ENCODE measurements at places on chromosomes 1 and 21.

GRCh38 chr1:32100807-32101708 is 6.8 kb upstream of the KPNA6 start:
- no peak overlapping the region for H3K27ac ChIP-seq
- H3K4me1 ChIP-seq = no peaks in the 10 kb centered on the region
- peaks cover 4% of the 10 kb centered on the region for H3K36me3 ChIP-seq
- no peak for DNase-seq
- H3K27me3 ChIP-seq = no peaks in the 10 kb centered on the region

- no peaks in the 10 kb centered on the region for H3K27me3 ChIP-seq
- no peaks in the 10 kb centered on the region for H3K36me3 ChIP-seq
- H3K4me3 ChIP-seq = no peak overlapping the region
- DNase-seq = no peak
- no peaks in the 10 kb centered on the region for H3K4me1 ChIP-seq
Measured at GRCh38 chr1:198606020-198606438, 32.8 kb upstream of the PTPRC start.

DNA sequence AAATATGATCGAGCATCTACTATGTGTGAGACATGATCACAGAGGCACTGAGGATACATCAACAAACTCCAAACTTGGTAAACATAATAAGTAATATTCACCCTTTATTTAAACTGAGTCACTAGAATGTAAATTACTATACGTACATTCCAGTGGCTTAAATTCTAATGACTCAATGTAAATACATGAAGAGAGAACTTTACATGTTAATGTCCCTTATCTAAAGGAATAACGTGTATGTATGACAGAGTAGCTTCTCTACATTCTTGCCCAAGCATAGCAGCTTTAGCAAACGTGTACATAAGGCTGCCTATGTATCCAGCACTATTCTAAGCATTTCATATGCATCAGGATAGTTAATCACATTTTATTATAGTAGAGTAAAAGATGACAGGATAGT is 111.8 kb upstream of the CYYR1 start:
- DNase-seq = no peak
- H3K36me3 ChIP-seq = no peaks in the 10 kb centered on the region
- no peaks in the 10 kb centered on the region for H3K4me1 ChIP-seq
- H3K4me3 ChIP-seq = no peak overlapping the region

- peaks cover 5% of the 10 kb centered on the region for H3K4me1 ChIP-seq
- H3K27me3 ChIP-seq = no peaks in the 10 kb centered on the region
- H3K36me3 ChIP-seq = no peaks in the 10 kb centered on the region
Measured at GRCh38 chr1:15323351-15323988, 76.4 kb downstream of the FHAD1 start.

- H3K27me3 ChIP-seq = no peaks in the 10 kb centered on the region
- no peak overlapping the region for H3K4me3 ChIP-seq
- peaks cover 5% of the 10 kb centered on the region for H3K36me3 ChIP-seq
- no peak for DNase-seq
Measured at GRCh38 chr1:85656948-85657347, 51.3 kb downstream of the ZNHIT6 start.

GRCh38 chr1:191419842-191420241 is 738.4 kb upstream of the RGS18 start:
- no peaks in the 10 kb centered on the region for H3K27me3 ChIP-seq
- H3K27ac ChIP-seq = no peak overlapping the region
- no peaks in the 10 kb centered on the region for H3K36me3 ChIP-seq
- no peak for DNase-seq
- H3K4me3 ChIP-seq = no peak overlapping the region

- no peaks in the 10 kb centered on the region for H3K27me3 ChIP-seq
- no peaks in the 10 kb centered on the region for H3K36me3 ChIP-seq
- no peak overlapping the region for H3K4me3 ChIP-seq
- no peak overlapping the region for H3K27ac ChIP-seq
Measured at GRCh38 chr1:113057006-113057405, 16.0 kb upstream of the LRIG2 start.

- H3K27me3 ChIP-seq = no peaks in the 10 kb centered on the region
- H3K27ac ChIP-seq = no peak overlapping the region
- H3K36me3 ChIP-seq = no peaks in the 10 kb centered on the region
- no peak overlapping the region for H3K4me3 ChIP-seq
Measured at GRCh38 chr1:244810221-244810620, 25.2 kb upstream of the COX20 start.

DNA sequence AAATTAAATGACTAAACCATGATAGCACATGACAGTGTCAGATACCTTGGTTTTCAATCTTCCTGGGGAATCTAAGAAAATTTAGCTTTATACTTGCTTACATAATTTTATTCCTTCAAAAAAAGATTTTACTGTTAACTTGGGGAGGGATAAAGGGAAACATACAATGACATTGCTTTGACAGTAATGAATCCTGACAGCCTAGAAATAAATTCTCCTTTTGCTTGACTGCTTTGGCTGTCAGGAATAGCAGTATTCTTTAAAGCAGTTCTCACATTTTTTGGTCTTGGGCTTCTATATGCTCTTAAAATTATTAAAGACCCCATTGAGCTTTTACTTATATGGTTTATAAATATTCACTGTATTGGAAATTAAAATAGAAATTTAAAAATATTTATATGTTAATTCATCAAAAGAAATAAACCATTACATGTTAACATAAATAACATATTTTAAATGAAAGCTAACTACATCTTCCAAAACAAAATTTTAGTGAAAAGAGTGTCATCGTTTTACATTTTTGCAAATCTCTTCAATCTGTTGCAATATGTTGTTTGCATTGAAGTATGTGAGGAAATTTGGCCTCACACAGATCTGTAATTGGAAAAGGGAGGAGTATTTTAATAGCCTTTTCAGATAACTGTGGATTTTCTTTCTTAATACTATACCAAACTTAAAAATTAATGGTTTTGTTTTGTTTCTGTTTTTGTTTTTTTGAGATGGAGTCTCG is 16.1 kb downstream of the EPHX4 start:
- peaks cover 5% of the 10 kb centered on the region for H3K4me1 ChIP-seq
- H3K36me3 ChIP-seq = no peaks in the 10 kb centered on the region
- no peak for DNase-seq
- H3K4me3 ChIP-seq = no peak overlapping the region

GRCh38 chr1:33007190-33008050 is 29.3 kb downstream of the AK2 start:
- H3K4me3 ChIP-seq = no peak overlapping the region
- DNase-seq = no peak
- peaks cover 19% of the 10 kb centered on the region for H3K4me1 ChIP-seq
- H3K36me3 ChIP-seq = peaks cover 13% of the 10 kb centered on the region
- H3K27me3 ChIP-seq = no peaks in the 10 kb centered on the region
- H3K27ac ChIP-seq = no peak overlapping the region

DNA sequence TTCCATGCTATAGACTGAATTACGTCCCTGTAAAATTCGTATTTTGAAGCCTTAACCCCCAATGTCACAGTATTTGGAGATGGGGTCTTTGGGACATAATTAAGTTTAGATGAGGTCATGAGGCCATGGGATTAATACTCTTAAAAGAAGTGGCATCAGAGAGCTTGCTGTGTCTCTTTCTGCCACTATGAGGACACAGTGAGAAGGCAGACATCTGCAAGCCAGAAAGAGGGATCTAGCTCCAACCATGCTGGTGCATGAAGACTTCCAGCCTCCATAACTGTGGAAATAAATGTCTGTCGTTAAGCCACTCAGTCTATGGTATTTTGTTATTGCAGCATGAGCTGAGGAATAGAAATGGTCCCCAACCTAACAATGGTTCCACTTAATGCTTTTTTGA is 99.0 kb downstream of the LTN1 start:
- no peaks in the 10 kb centered on the region for H3K27me3 ChIP-seq
- H3K36me3 ChIP-seq = no peaks in the 10 kb centered on the region
- no peak for DNase-seq
- no peak overlapping the region for H3K4me3 ChIP-seq
- no peak overlapping the region for H3K27ac ChIP-seq

DNA sequence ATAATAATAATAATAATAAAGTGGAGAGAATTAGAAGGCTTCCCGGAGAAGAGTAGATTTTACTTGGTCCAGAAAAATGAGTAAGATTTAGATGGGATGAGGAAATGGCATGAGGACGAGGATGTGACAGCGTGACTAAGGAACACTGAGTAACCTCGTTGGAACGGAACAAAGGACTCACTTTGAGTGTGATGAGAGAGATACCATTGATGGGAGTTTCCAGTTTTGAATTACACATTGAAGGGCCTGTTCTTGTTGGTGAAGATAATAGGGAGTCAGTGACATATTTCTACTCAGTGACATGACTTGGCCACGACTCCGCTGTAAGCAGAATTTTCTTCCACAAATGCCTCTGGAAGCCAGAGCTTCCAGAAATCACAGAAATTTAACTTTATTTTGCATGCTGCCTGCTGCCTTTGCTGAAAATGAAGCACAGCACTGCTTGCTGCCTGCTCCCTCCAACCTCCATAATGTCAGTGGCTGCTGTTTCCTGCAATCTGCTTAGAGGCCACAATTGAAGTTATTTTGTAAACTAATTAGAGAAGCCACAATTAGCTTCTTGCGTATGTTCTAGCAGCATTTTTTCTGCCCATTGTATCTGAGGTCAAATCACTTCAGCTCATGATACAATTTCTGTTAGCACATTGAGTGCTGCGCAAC is 33.7 kb upstream of the FBXO28 start:
- H3K27ac ChIP-seq = no peak overlapping the region
- no peak for DNase-seq
- H3K4me1 ChIP-seq = no peaks in the 10 kb centered on the region
- H3K27me3 ChIP-seq = no peaks in the 10 kb centered on the region
- no peak overlapping the region for H3K4me3 ChIP-seq

GRCh38 chr1:178684111-178684510 is 40.9 kb upstream of the RALGPS2 start:
- H3K27me3 ChIP-seq = no peaks in the 10 kb centered on the region
- H3K27ac ChIP-seq = no peak overlapping the region
- H3K36me3 ChIP-seq = no peaks in the 10 kb centered on the region
- no peak overlapping the region for H3K4me3 ChIP-seq
- no peaks in the 10 kb centered on the region for H3K4me1 ChIP-seq

GRCh38 chr1:236615399-236616148 is 11.3 kb upstream of the HEATR1 start:
- H3K4me3 ChIP-seq = no peak overlapping the region
- no peaks in the 10 kb centered on the region for H3K27me3 ChIP-seq
- no peaks in the 10 kb centered on the region for H3K4me1 ChIP-seq
- DNase-seq = no peak

DNA sequence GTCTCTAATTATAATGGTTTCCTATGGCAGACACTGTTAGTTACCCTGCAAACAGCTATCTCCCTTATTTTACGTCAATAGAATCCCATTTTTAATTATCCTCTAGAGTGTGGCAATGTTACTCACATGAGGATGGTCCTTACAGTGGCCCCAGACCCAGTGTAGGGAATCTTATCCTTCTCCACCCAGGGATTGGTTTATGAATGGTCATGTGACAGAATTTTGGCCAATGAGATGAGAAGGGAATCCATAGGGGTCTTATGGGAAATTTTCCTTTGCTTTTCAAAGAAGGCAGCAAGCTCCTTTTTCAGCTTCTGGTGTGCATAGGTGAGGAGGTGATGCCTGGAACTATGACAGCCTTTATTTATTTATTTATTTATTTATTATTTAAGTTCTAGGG is 59.0 kb upstream of the HUNK start:
- DNase-seq = no peak
- H3K4me1 ChIP-seq = no peaks in the 10 kb centered on the region
- no peak overlapping the region for H3K27ac ChIP-seq

- H3K36me3 ChIP-seq = no peaks in the 10 kb centered on the region
- no peaks in the 10 kb centered on the region for H3K27me3 ChIP-seq
- no peak overlapping the region for H3K4me3 ChIP-seq
- no peak overlapping the region for H3K27ac ChIP-seq
- DNase-seq = no peak
Measured at GRCh38 chr1:36382231-36382630, 3.5 kb downstream of the STK40 start.

DNA sequence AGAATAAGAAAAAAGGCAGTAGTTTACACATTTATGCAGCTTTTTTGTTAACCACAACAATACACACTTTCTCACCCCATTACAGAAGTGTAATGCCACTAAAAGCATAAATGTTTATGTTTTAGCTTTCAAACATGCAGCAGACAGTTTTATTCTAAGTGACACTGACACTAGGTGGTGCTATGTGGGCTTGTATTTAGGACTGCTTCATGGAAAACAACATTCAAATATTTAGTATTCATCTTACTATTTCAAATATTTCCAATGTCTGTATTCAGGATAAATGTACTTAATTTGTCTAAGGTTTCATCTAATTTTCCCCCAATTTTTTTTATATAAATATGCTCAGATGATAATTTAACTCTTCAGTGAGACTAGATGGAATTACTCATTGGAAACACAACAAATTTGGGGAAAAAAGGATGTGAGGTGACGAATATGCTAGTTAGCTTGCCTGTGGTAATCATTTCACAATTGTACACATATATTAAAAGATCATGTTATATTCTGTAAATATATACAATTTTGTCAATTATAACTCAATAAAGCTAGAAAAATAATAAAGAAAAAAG is 71.4 kb downstream of the USP1 start:
- H3K4me1 ChIP-seq = no peaks in the 10 kb centered on the region
- DNase-seq = no peak
- H3K4me3 ChIP-seq = no peak overlapping the region
- no peaks in the 10 kb centered on the region for H3K27me3 ChIP-seq
- H3K27ac ChIP-seq = no peak overlapping the region
- no peaks in the 10 kb centered on the region for H3K36me3 ChIP-seq

DNA sequence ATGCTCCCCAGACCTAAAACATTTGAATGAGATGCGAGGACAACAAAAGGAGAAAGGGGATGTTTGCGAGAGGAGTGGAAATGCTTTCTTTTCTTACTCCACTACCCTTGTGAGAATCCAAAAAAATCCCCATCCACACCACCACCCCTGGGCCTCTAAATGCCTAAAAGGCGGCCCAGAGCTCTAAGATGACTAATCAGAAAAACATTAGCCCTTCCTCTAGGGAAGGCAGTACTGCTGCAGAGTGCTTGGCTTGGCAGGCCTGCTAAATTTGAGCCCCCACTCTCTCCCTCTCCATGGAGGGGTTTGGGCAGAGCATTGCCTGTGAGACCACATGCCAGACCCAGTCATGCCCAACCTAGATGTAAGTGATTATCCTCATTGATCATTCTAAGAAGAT is 347.9 kb downstream of the USH2A start:
- H3K4me3 ChIP-seq = no peak overlapping the region
- no peaks in the 10 kb centered on the region for H3K4me1 ChIP-seq
- H3K27ac ChIP-seq = no peak overlapping the region
- DNase-seq = no peak
- H3K36me3 ChIP-seq = no peaks in the 10 kb centered on the region
